ENCODE measurements at places on chromosomes 1 and 21.

GRCh38 chr1:215402147-215402546 lies 165.0 kb upstream of the KCTD3 start:
- no peak for DNase-seq

GRCh38 chr1:66494482-66494881 lies 39.5 kb upstream of the SGIP1 start:
- DNase-seq, result no peak

DNA sequence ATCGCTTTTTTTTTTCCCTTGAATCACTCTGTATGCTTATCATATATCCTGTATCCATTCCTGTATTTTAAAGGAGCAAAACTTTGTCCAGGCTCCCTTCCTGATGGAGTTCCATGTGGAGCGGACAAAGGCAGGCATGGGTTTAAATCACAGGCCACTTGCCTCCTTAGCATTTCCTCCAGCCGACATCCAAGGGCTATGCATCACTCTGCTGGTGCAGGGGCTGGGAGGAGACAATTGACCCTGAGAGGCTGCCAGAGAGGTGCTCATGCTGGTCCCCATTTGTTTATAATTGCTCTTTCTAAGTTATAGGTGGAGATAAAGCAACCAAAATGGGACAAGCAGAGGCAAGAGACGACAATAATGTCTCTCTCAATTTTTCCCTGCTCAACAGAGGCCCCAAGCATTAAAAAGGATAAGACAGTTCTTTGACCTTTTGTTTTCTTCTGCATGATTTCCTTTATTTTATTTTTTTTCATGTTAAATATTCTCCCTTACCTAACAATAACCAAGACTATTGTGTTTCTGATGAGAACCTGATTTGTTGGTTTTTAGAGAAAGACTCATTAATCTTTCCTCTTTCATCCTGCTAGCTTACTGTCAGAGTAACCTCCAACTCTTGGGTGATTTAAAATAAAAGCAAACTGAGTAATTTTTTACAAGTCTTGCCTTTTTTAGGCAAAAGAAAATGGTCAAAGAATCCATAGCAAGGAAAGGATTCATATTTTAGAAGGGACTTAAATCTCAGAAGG lies 353.7 kb downstream of the ADGRL2 start:
- DNase-seq, result no peak

- DNase-seq, result no peak
Measured at GRCh38 chr1:53568540-53568939, 109.3 kb downstream of the DMRTB1 start.

DNA sequence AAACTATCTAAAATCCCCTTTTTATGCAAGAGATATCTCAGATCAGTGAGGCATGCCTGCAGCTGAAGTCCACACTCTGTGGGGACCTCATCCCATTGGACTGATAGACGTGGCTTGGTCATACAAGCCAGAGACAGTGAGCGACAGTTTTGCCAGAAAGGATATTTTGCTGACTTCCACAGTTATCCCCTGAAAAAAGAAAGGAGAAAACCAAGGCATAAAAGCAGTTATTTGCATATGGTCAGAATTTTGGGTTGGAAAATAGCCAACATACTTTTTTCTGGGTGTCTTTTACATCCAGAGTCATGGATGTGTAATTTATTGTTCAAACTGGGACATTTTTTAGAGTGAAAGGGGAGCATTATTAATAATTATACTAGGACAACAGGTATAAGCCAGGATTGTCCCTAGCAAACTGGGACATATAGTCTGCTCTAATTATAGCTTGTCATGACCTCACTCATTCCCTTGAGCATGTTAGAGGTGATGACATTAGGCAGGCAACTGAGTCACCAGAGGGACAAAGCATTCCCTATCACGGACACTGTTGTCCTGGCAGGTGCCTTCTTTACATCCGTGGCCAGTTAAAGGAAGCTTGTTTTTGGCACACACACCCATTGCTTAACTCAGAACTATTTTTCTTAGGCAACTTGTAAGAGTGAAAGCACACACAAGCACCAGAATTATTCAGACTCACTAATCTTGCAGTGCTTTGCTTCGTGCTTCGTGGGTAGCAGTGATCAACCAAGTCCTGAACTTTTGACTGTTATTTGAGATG lies 65.5 kb downstream of the PRRX1 start:
- DNase-seq, result peak; percentile 69

GRCh38 chr1:193841857-193842256 lies 655.4 kb upstream of the B3GALT2 start:
- no peak for DNase-seq

DNA sequence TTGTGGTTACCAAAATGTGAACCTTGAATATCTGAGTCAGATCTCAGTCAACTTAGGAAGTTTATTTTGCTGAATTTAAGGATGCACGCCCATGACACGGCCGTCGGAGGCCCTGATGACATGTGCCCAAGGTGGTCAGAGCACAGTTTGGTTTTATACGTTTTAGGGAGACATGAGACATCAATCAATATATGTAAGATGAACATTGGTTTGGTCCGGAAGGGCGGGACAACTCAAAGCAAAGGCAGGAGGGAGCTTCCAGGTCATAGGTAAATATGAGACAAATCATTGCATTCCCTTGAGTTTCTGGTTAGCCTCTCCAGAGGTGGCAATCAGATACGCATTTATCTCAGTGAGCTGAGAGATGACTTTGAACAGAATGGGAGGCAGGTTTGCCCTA lies 1.0 kb upstream of the PRMT2 start:
- DNase-seq, result no peak

DNA sequence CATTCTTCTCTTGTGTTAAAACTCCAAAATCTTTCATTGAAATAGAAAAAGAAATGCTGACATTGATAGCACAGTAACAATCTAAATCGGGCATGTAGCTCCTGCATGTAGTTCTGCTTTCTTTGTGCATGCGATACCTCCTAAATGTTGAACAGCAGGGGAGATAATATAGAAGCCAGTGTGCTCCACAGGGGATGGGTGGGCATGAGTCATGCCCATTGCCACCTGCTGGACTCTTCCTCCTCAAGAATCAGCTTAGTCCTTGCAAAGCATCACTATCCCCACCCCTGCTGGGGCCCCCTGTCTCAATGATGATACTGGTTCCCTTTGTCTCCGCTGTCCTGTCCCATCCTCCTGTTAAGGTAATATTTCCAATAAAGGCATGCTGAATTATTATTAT lies 203.0 kb downstream of the RWDD3 start:
- no peak for DNase-seq

- no peak for DNase-seq
Measured at GRCh38 chr1:98516306-98516705, 145.2 kb upstream of the SNX7 start.

DNA sequence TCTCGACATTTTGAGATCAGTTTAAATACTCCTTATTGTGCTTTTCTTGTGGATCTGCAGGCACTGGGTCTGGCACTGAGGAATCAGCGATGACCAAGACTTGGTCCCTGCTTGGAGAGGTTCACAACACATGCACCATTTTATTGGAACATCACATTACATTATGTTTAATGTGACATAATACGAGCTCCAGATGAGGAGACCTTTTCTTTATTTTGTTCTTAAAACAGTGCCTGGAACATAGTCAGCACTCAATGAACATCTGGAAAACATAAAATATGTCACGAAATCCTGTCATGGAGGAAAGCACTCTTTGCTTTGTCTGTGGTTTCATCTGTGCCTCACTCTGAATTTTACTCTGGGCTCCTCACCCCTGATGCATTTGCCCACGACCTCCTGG lies 110.7 kb downstream of the ST6GALNAC3 start:
- DNase-seq, result no peak

Data from GM23248 (cell line).